ENCODE measurements at places on chromosomes 2 and 18.

DNA sequence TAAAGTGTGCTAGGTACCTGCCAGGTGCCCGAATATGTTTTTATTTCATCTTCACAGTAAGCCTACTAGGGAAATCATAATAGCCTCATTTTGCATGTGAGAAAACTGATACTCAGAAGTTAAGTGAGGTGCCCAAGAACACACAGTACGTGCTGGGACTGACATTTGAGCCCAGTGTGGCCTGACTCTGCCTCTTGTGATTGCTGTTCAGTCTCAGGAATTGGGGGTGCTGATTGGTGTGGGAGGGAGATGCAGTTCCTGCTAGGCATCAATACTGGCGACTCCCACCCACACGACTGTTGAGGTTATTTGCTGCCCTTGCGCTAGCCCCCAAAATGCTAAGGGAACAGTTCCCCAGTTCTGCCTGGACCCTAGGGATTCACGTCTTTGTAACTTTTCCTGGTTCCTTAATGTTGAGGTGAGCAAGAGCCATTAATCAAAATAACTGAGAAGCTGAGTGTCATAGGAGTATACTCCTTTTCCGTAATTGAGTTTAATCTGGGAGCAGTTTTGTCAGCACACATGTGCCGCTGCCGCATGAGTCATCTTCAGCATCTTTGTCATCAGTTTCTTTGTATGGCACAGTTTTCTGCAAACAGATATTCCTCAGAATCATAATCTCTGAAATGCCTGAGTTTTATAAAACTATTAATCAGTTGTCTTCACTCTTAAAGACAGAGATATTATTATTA lies 120.7 kb downstream of the NCK2 start:
- DNase-seq, result peak; percentile 40

GRCh38 chr2:213419980-213420379 lies 135.7 kb downstream of the SPAG16 start:
- no peak for DNase-seq

DNA sequence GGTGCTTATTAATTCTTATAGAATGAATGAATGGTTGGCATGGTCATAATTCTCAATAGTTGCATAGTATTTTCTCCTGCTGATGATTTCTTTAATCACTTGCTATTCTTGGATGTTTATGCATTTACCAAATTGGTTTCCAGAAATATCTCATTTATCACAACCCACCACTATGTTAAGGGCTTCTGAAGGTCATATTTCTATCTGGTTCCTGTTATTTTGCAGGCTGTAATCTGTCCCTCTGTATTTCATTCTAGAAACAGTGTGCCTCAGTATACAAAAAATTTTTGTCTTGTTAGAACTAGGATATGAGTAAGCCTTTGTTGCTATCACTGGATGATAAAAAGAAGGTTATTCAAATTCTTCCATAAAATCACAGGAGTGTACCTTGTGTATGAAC lies 6.1 kb upstream of the ATP8B1 start:
- DNase-seq, result no peak

GRCh38 chr2:116692988-116693387 lies 1121.5 kb upstream of the DDX18 start:
- no peak for DNase-seq

DNA sequence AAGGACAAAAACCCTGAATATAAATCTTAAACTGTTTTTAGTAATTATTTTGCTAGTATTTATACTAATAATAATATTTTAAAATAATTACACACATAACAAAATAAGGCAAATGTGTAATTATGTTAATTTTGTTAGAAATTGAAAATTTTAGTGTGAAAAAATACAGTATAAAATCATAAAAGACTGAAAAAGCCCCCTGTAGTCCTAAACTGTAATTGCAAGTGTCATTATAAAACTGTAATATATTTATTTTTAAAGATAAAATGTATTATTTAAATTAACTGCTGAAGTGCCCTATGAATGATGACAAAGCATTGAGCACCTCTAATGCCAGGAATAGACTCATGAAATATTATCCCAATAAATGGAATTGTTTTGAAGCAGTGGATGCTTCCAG lies 1117.7 kb downstream of the CBLN2 start:
- no peak for DNase-seq

GRCh38 chr2:43526994-43527393 lies 68.8 kb downstream of the THADA start:
- no peak for DNase-seq

GRCh38 chr2:45178359-45178758 lies 169.1 kb upstream of the SIX2 start:
- DNase-seq, result no peak

DNA sequence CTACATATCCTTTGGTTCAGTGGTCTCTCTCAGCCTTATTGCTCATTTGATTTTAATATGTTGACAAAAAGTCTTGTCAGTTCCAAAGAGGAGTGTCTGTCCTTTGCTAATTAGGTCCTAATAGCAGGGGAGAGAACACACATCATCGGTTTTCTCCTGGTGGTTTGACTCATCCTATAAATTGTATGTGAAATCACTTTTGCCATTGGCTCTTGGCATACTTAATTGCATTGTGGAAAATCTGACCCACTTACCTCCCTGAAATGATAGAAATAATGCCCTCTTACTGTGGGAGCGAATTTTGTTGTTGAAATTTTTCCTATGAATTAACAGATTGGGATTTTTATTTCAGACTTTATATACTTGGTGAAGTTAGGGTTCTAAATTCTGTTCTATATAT lies 58.3 kb downstream of the MTCL1 start:
- no peak for DNase-seq

DNA sequence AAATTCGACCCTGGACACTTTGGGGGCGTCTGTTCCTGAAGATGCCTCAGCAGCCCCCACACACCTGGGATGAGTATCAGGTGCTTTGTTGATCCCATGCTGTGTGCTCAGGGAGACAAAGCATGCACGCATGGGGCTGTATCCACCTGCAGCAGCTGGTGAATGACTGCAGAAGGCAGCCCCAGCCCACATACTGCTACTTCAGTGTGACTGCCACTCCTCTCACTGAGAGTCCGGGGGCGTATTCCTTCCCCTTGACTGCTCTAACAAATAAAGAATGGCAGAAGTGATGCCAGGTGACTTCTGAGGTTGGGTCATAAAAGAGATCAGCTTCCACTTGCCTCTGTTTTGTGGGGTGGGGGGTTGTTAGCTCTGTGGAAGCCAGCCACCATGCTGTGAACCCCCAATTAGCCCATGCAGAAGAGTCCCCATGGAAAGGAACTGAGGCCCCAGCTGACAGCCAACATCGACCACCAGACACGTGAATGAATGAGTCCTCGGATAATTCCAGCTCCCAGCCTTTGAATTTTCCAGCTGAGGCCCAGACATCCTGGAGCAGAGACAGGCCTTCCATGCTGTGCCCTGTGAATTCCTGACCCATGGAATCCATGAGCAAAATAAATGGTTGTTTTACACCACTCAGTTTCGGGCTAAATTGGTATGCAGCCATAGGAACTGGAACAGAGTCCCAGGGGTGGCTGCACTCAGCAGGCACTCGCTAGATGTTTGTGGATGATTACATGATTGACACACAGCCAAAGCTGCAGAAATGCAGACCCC lies 289.3 kb downstream of the CELF4 start:
- DNase-seq, result no peak

GRCh38 chr2:206482123-206482522 lies 38.8 kb downstream of the ADAM23 start:
- DNase-seq, result no peak

GRCh38 chr2:120313695-120314615 lies 32.0 kb upstream of the INHBB start:
- DNase-seq, result no peak

DNA sequence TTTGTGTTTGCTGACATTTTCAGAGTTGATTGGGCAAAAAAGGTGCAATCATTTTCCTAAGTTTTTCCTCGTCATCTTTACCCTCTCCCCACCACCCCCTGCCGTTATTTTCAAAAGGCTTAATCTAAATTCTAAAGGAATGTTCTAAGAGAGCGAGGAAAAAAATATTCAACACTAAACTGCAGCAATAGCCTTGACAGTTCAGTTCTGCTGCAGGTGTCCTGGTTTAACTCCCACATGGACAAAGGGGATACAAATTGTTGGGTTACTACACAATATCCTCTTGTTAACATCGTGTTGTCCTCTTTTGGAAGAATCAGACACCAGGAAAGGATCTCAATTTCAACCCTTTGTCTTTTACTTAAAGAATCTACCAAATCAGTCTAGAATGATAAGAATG lies 696.5 kb downstream of the NRXN1 start:
- DNase-seq, result no peak

DNA sequence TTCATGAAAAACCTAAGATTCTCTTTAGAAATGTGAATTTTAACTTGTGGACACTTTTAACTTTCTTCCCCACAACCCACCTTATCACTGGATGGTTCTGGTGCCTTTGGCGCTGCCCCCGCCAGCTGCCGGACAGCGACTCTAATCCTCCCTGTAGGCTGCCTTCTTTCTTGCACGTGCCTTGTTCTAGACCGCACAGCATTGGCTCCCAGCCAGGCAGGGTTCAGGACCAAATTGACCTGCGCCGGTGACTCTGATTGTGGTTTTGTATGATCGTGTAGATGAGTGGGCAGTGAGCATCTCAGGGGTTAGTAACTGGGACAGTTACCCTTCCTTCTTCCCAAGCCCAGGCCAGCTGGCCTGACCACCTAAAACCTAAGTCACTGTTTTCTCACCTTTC lies 106.8 kb downstream of the ASAP2 start:
- no peak for DNase-seq

- DNase-seq, result no peak
Observed at GRCh38 chr18:21262244-21262643, 20.2 kb downstream of the GREB1L start.

All from activated CD4-positive, alpha-beta T cell treated with anti-CD3 and anti-CD28 coated beads, Interleukin-2, amount 50 U/mL, for 16 hours (primary cell).